ENCODE measurements at places on chromosomes 2 and 18.

GRCh38 chr18:12659904-12660605 lies 2.1 kb upstream of the SPIRE1 start:
- peak; percentile 31 for DNase-seq

- DNase-seq, result no peak
Measured at GRCh38 chr2:232483311-232483922, 4.2 kb downstream of the ECEL1 start.

DNA sequence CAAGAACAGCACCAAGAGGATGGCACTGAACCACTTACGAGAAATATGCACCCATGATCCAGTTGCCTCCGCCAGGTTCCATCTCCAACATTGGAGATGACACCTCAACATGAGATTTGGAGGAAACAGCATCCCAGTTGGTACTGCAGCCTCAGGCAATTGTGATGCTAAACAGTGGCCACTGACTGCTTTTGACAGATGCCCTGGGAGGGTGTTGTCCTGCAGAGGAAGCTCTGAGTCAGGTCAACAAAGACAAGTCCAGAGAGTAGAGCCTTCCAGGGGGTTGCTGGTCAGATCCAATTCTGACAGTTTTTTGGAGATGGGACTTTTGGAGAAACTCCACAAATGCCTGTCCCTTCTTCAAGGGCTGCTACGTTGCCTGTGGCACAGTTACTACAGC lies 82.4 kb downstream of the SNTG2 start:
- no peak for DNase-seq

- no peak for DNase-seq
Measured at GRCh38 chr18:62838475-62839098, 123.2 kb downstream of the PHLPP1 start.

- DNase-seq, result peak; percentile 56
Measured at GRCh38 chr2:11698009-11698922, 28.3 kb upstream of the NTSR2 start.

- peak; percentile 65 for DNase-seq
Measured at GRCh38 chr2:240245706-240246105, 105.2 kb upstream of the OTOS start.

DNA sequence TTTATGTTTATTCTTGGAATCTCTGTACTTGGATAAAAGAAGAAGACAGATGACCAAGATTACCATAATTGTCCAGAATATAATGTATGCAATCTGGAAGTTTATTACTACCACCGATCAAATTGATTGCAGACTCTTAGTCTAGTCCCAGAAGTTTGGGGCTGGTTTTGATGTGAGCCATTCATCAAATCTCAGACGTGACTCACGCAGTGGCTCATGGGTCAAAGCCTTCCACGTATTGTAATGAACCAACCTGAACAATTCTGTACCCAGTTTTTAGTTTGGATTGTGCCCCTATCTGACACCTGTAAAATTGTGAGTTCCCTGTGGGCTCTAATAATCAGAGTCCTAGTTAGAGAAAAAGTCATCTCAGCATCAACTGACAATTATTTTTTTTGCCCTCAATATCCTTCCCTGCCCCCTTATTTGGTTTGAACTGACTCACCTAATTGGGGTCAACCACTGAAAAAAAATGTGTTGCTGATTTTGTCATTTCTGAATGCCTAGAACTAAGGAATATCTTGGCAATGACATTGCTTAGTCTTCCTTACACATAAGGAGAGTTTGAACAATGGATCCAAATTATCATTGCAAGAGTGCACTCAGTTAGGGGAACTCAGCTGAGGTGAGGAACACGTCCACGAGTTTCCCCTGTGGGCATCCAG lies 219.5 kb upstream of the NRP2 start:
- DNase-seq, result no peak

- peak; percentile 28 for DNase-seq
Measured at GRCh38 chr2:78861546-78861945, 164.0 kb upstream of the REG3G start.

DNA sequence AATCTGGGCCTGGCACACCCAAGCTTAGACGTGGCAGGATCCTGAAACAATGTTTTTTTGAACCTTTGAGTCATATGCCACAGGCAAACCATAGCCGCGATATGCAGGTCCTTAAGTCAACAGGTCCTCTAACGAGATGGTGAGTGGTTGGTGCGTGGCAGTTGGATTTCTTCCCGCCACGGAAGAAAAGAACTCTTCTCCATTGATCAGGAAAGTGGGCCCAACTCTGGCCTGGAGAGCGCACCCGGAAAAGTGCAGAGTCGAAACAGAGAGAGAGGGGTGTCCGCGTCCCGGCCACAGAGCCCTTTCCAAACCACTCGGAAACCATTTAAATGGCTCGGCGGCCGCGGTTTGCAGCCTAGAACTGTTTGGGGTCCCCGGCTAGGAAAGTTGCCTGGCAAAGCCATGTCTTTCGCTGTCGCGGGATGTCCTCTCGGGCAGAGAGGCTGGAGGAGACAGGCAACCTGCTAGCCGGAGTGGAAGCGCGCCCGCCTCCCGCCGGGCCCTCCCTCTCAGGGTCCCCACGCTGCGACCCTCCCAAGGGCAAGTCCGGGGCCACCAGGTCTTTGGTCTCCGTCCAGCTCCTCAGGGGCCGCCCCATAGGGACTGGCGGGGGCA lies 777 bp downstream of the GALNT3 start:
- no peak for DNase-seq
